ENCODE measurements at places on chromosomes 16 and 17. TPM values are rescaled to one million over a fixed set of nuclear protein-coding genes. Genes with fewer than 3 reads are reported as not detected.

The CHD3 gene
- total RNA-seq = 196 TPM

The BCAR1 gene
- total RNA-seq = 138 TPM

The SLC22A31 gene
- total RNA-seq = not detected

The TM4SF5 gene
- not detected for total RNA-seq

GRCh38 chr17:2452216-2452750 lies 51.4 kb upstream of the MNT start:
- H3K27ac ChIP-seq = peak overlapping the region; percentile 29
- no peak overlapping the region for H3K4me3 ChIP-seq
- H3K27me3 ChIP-seq = no peaks in the 10 kb centered on the region
- peaks cover 7% of the 10 kb centered on the region for H3K36me3 ChIP-seq
- peaks cover 13% of the 10 kb centered on the region for H3K4me1 ChIP-seq
- no peak for DNase-seq

- H3K4me1 ChIP-seq = peaks cover 1% of the 10 kb centered on the region
- H3K27me3 ChIP-seq = no peaks in the 10 kb centered on the region
- H3K4me3 ChIP-seq = no peak overlapping the region
Observed at GRCh38 chr17:37318931-37319594, 56.7 kb upstream of the C17orf78 start.

DNA sequence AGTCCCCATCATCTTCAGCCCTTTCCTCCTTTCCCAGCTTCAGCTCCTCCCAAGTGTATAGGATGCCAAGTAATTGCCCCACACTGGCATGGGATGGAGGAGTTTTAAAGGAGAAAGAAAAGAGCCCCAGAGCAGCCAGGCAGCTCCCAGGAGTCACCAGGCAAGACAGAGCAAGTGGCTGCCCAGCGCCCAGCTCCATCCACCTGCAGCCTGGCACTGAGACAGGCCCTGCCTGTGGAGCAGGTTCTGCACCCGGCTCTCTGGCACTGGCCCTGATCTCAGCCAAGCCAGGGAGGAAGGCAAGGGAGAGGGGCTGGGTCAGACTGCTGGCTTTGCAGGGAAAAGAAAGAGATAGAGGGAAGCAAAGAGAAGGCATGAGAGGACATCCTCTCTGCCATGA lies 21.7 kb downstream of the FOXN1 start:
- no peak for DNase-seq
- peaks cover 35% of the 10 kb centered on the region for H3K4me1 ChIP-seq
- H3K4me3 ChIP-seq = no peak overlapping the region
- no peak overlapping the region for H3K27ac ChIP-seq
- no peaks in the 10 kb centered on the region for H3K36me3 ChIP-seq

GRCh38 chr16:72214821-72215220 lies 42.9 kb upstream of the PMFBP1 start:
- no peaks in the 10 kb centered on the region for H3K27me3 ChIP-seq
- H3K4me1 ChIP-seq = no peaks in the 10 kb centered on the region
- H3K36me3 ChIP-seq = peaks cover 8% of the 10 kb centered on the region
- H3K27ac ChIP-seq = no peak overlapping the region
- no peak overlapping the region for H3K4me3 ChIP-seq
- DNase-seq = no peak

GRCh38 chr17:67716405-67716798 lies 1.3 kb upstream of the NOL11 start:
- H3K4me1 ChIP-seq = peaks cover 21% of the 10 kb centered on the region
- peaks cover 7% of the 10 kb centered on the region for H3K36me3 ChIP-seq
- H3K4me3 ChIP-seq = no peak overlapping the region
- no peak for DNase-seq
- H3K27ac ChIP-seq = no peak overlapping the region
- H3K27me3 ChIP-seq = no peaks in the 10 kb centered on the region

DNA sequence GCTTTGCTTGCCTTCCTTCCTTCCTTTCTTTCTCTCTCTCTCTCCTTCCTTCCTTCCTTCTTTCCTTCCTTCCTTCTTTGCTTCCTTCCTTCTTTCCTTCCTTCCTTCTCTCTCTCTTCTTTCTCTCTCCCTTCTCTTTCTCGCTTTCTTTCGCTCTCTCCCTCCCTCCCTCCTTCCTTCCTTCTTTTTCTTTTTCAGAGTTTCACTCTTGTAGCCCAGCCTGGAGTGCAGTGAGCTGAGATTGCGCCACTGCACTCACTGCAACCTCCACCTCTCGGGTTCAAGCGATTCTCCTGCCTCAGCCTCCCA lies 17.9 kb downstream of the FOXJ1 start:
- no peak overlapping the region for H3K4me3 ChIP-seq
- H3K27me3 ChIP-seq = peaks cover 23% of the 10 kb centered on the region
- no peak overlapping the region for H3K27ac ChIP-seq

- no peak for DNase-seq
- H3K4me1 ChIP-seq = peaks cover 16% of the 10 kb centered on the region
- no peaks in the 10 kb centered on the region for H3K36me3 ChIP-seq
- no peak overlapping the region for H3K27ac ChIP-seq
Observed at GRCh38 chr17:80106176-80106575, 4.8 kb downstream of the GAA start.

DNA sequence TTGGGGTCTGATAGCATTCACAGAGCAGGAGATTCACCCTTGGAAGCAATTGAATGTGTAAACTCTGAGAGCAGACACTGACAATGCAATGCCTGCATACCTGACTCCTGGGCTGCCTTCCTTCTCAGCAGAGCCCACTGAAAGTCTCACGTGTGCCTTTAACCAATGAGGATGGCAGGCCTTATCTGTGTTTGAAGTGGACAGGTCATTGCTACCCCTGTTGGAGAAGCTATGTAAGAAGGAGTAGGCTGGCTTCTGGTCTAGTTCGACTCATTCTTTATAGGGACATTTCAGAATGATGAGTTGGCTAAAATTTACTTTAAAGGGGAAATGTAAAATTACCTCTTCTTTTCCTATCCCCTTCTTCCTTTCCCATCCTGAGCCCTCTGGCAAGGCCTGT lies 446.3 kb downstream of the SLC39A11 start:
- no peak overlapping the region for H3K27ac ChIP-seq
- H3K4me3 ChIP-seq = no peak overlapping the region
- H3K27me3 ChIP-seq = no peaks in the 10 kb centered on the region
- H3K4me1 ChIP-seq = no peaks in the 10 kb centered on the region
- peaks cover 24% of the 10 kb centered on the region for H3K36me3 ChIP-seq

DNA sequence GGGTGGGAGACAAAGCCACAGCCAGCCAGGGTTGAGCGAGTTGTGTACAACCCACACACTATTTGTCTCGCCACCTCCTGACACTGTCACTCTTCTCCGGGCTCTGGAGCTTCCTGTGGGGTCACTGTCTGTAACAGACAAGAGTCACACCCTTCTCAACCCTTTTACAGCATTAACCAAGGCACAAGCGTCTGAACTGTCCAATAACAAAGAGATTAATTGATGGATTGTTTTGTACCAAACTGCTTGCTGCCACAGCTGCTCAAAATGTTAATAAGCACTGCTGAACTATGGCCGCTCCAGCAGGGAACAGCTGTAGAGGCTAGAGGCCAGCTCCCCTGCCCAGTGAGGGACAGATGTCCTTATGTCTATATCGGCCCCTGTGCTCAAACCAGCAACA lies 25.2 kb upstream of the HYDIN start:
- no peak overlapping the region for H3K27ac ChIP-seq
- no peak for DNase-seq
- no peak overlapping the region for H3K4me3 ChIP-seq
- no peaks in the 10 kb centered on the region for H3K36me3 ChIP-seq

The ITGAX gene
- total RNA-seq = not detected

DNA sequence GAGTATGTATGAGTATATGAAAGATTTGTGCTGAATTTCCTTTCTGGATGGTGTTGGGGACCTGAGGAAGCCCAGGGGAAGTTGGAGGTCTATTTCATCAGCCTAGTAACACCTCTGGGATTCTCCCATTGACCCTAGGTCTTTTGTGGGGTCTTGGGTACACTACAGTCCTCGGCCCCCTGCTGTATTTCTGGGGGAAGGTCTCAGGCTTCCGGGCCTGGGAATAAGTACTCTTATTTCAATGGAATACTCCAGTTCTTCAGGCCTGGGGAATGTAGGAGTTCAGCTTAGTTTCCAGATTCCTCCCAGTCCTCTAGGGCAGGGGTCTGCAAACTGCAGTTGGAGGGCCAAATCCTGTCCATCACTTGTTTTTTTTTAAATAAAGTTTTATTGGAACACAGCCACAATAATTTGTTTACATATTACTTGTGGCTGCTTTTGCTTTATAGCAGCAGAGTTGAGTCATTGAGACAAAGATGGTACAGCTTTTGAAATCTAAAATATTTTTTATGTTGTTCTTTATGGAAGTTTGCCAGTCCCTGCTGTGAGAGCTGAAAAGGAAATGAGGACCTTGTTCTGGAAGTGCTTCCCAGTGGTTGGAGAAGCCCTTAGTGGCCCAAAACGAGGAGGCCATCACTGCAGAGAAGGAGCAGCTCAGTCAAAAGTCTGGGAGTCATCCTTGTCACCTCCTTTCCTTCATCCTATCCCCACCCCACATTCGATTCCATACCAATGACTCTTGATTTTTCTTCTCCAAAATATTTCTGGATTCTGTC lies 142.5 kb upstream of the HS3ST2 start:
- H3K27me3 ChIP-seq = no peaks in the 10 kb centered on the region
- no peak overlapping the region for H3K27ac ChIP-seq
- H3K36me3 ChIP-seq = no peaks in the 10 kb centered on the region
- no peaks in the 10 kb centered on the region for H3K4me1 ChIP-seq
- DNase-seq = peak; percentile 78
- H3K4me3 ChIP-seq = no peak overlapping the region

The ZG16B gene
- total RNA-seq = not detected

DNA sequence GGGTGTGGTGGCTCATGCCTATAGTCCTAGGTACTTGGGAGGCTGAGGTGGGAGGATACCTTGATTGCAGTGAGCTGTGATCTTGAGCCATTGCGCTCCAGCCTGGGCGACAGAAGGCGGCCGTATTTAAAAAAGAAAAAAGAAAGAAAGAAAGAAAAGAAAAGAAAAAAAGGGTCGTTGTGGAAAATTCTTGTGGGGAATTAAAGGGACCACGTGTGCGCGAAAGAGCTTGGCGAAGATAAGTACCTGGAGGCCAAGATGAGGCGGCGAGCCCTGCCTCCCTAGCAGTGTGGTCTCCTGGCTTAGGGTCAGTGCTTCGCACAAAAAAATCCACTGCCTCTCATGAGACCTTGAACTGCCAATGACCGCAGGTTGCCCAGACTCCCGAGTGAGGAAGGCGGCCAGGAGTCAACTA lies 728 bp upstream of the NMT1 start:
- H3K4me1 ChIP-seq = peaks cover 32% of the 10 kb centered on the region
- H3K27ac ChIP-seq = peak overlapping the region; percentile 92
- H3K27me3 ChIP-seq = no peaks in the 10 kb centered on the region
- no peak for DNase-seq

The MYL11 gene
- not detected for total RNA-seq

The KRT33B gene
- total RNA-seq = not detected

GRCh38 chr16:70648606-70649005 lies 2.2 kb downstream of the IL34 start:
- H3K27ac ChIP-seq = peak overlapping the region; percentile 84
- H3K4me3 ChIP-seq = no peak overlapping the region
- DNase-seq = no peak
- H3K4me1 ChIP-seq = peaks cover 63% of the 10 kb centered on the region

- H3K27me3 ChIP-seq = no peaks in the 10 kb centered on the region
- H3K27ac ChIP-seq = peak overlapping the region; percentile 21
- no peak overlapping the region for H3K4me3 ChIP-seq
- peaks cover 54% of the 10 kb centered on the region for H3K4me1 ChIP-seq
- DNase-seq = no peak
Observed at GRCh38 chr17:65751263-65751662, 189.8 kb upstream of the AXIN2 start.

GRCh38 chr17:69853541-69854224 lies 221.3 kb upstream of the KCNJ16 start:
- no peak overlapping the region for H3K4me3 ChIP-seq
- H3K27ac ChIP-seq = no peak overlapping the region
- H3K27me3 ChIP-seq = no peaks in the 10 kb centered on the region
- peaks cover 6% of the 10 kb centered on the region for H3K36me3 ChIP-seq

All from osteocyte (in vitro differentiated cells).